ENCODE measurements at places on chromosomes 11 and 22.

GRCh38 chr11:58505849-58506248 is 2.1 kb downstream of the OR5B21 start:
- no peak for DNase-seq

DNA sequence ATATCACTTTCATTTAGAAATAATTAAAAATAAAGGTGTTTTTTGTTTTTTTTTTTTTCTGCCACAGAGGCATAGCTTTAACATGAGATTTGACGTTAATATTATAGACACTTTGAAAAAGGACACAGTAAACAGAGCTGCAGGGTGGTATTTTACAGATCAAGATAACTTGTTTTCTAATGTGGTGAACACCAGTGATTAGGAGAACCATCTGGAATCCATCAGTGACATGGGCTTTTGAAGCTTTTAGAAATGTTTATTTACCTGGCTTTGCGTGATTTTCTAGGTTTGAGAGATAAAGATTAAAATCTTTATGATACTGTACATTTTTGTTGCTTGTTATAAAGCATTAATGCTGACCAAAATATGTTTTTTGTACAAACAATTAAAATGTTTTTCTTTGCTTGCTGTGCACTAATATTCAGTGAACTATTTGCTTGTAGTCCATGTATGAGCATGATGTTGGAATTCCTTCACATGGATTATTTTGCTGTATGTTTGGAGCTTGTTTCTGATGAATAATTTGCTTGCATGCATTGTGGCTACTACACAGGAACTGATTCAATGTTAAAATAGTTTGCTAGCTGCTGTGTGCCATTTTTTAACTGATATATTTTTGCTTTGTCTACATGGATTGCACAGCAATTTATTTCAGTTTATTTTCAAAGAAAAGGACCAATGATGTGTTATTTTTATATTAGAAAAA is 352.1 kb upstream of the NARS2 start:
- DNase-seq = peak; percentile 27

DNA sequence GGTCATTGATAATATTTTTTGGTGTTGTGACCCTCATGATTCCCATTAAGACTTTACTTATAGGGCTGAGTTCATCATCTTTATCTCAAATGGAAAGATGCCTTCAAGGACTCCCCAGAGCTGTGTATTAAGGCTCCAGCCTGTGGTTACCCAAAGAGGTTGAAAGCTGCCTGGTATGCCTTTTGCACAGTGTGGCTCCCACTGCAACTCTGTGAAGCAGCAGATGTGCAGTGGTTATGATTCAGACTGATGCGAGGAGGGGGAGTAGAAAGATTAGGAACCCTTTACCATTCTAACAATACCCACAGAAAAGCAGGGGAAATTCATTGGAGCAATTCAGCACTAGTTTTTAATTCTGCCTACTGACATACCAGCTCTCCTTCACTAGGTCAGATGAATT is 560.0 kb downstream of the INSC start:
- no peak for DNase-seq

- DNase-seq = peak; percentile 91
These were observed 4.7 kb downstream of the KLHL35 start for GRCh38 chr11:75428281-75428724.

DNA sequence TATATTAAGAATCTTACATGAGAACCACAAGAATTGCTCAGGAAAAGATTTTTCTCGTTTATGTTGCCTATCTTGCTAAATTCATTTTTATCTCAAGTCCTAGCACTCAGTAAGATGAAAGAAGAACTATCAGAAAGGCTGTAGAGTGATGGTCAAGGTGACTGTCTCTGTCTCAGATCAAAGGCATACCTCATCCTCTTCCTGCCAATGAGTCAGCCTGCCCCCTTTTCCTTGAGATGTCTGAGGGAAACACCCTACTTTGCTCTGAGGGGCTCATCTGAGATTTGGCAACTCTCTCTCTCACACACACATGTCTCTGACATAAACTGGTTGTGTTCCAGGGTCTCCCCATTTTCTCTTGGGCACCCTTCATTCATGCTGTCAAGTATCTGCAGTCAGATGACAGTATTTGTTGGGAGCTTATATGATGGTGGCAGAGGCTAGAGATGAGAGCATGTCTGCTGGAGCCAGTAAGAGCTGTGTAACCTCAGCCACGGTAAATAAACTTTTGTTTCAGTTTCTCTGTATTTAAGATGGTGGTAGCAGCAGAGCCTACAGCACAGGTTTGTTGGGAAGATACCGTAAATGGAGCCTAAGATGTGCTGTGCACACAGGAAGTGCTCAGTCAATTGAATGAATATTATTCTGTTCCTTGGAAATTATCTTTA is 1.6 kb downstream of the MMP27 start:
- no peak for DNase-seq

- no peak for DNase-seq
These were observed 200.3 kb downstream of the MYO18B start for GRCh38 chr22:25942115-25942855.

DNA sequence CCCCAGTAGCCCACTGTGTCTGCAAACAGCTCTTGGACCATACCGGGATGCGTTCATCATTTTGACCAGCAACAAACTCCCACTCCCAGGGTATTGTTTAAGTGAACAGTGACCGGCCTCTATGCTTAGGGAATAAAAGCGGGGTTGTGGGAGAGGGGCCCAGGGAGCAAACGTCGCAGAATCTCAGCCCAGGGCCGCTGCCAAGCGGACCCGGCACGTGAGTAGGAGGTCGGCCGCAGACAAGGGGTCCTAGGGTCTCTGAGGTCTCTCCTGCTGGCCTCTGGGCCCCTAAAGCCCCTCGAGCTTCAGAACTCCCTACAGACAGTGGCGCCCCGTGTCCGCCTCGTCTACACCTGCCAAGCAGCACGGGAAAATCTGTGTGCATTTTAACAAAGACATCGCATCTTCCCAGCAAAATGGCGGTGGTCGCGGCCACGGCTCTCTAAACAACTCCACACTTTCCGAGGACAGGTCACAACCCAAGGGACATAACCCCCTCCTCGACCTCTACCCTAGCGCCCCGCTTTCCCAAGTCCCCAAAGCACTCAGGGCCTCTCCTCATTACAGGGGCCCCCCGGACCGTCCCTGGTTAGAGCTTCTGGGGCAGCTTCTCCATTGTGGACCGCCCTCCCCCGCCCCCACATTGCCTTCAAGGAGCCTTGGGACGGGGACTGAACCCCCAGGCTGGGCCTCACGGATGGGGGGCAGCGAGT is 3.9 kb upstream of the GCAT start:
- DNase-seq = peak; percentile 1

- no peak for DNase-seq
These were observed 8.5 kb downstream of the PIM3 start for GRCh38 chr22:49968831-49969661.

DNA sequence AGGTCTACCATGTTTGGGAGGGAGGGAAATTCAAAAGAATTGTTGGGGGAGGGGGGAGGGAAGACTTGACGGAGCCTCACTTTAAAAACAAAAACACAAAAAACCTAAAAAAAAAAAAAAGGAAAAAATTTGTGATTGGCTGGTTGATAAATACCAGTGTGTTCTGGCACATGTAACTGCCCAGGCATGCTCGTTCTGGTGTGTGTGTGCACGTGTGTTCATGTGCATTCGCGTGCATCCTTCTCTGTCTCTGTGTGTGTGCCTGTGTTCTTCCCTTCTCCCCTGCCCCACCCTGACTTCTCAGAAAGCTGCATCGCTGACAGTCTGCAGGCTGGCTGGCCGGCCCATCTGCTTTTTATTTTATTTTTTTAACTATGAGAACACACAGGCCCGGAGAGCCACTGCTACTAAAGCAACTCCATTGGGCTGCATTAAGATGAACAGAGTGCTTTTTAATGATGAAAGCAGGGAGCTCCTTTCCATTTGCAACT is 22.6 kb upstream of the ADSL start:
- peak; percentile 13 for DNase-seq

DNA sequence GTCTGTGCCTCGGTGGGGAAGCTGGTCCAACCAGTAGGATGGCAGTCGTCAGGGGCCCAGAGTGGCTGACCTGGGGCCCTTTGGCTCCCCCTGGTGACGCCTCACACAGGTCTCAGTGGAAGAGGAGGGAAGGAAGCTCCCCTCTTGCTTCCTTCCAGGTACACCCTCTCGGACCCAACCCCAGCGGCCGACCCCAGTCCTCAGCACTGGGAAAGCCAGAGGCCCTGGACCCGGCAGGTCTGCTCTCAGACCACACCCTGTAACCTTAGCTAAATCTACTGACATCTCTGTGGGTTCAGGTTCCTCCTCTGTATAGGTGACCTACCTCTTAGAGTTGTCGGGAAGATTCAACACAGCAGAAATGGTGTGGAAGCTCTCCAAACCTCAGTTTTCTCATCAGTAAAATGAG is 3.4 kb upstream of the SCUBE1 start:
- peak; percentile 63 for DNase-seq

Measured in AG08395 (cell line).